Vagina (tissue), 2 donors: ENCODE measurements at places on chromosomes 1 and 21. TPM values are rescaled to one million over a fixed set of nuclear protein-coding genes. Genes with fewer than 3 reads are reported as not detected.

The KRTAP19-5 gene
- total RNA-seq = not detected

The KIF17 gene
- 2.5 TPM for total RNA-seq

The LRRC39 gene
- 1.2 TPM for total RNA-seq

The CFHR3 gene
- total RNA-seq = not detected

The EPHB2 gene
- 3.9 TPM for total RNA-seq

DNA sequence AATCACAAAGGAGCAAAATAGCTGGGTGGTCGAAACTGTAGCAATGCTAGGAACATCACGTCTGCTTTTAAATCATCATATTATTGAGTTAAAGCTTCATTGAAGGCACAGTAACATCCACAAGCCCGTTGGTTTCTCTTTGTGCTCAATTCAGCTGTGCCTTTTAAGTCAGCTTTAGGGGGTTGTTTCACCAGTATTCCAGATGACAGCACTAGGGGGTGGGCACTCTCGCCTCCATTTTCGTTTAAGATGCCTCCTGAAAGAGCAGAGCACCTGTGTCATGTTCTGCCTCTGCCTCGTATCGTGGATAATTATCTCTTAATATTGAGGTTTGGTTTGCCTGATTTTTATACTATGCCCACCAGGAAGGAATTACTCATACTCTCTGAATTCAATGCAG, 139.8 kb upstream of the PTBP2 start:
- no peak for DNase-seq

DNA sequence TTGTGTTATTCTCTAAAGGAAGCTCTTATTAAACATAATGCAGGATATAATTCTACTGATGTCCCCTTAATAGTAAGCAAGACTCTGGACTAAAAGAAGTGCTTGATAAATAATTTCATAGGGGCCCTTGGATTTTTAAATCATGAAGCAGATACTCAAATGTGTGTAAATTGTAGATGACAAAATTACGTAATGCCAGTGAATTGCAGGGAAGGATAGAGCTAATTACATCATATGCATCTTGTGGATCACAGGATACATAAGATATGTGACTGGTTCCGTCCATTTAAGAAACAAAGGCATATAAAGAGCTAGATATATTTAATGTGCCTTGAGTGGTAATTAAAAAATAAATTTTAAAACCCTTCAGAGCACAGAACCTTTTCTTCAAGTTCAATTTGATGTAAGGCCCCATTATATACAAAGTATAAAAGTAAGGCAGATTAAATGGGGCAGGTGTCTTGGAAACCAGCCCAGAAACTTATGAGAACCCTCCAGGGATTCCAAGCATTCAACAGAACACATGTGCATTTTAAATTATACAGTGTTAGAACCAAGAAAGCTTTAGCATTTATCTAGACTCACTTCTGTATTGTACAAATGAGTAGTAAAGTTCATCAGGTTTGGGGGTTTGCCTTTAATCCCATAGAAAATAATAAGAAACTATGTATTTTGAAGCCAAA, 190.4 kb downstream of the NCAM2 start:
- DNase-seq = no peak

DNA sequence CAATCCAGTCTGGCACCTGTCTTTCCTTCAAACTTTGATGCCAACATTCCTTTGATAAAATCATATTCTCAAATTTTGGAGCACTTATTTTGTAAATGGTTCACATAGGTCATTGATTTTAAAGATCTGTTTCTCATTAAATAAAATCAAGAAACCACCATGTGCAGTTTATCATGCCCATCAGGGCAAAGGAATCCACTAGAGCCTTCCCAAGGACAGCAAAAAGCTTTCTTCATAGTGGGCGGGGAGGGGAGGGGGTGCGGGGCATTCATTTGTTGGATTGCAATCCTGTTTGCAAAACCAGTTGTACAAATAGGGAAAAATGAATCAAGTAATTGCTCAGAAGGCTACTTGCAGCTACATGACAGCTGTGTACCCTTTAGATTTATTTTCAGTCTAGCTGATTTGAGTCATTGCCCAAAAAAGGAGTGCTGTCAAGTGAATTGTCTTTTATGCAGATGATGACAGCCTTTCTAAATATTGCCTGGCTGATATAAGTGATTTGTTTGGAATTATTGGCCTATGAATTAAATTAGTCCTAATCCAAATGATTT, 23.0 kb downstream of the LRRC8B start:
- DNase-seq = no peak

DNA sequence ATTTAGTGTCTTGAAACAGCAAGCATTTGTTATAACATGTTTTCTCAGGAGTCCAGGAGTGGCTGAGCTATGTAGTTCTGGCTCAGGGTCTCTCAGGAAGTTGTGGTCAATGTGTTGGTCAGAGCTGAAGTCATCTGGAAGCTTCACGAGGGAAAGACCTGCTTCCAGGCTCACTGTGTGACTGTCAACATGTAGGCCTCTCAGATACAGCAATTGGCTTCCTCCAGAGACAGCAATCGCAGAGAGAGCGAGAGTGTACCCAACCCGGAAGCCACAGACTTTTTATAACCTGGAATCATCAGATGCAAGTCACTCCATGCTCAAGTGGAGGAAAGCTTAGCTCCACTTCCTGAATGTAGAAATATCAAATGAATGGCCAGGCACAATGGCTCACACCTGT, 40.9 kb downstream of the TNFRSF9 start:
- no peak for DNase-seq

DNA sequence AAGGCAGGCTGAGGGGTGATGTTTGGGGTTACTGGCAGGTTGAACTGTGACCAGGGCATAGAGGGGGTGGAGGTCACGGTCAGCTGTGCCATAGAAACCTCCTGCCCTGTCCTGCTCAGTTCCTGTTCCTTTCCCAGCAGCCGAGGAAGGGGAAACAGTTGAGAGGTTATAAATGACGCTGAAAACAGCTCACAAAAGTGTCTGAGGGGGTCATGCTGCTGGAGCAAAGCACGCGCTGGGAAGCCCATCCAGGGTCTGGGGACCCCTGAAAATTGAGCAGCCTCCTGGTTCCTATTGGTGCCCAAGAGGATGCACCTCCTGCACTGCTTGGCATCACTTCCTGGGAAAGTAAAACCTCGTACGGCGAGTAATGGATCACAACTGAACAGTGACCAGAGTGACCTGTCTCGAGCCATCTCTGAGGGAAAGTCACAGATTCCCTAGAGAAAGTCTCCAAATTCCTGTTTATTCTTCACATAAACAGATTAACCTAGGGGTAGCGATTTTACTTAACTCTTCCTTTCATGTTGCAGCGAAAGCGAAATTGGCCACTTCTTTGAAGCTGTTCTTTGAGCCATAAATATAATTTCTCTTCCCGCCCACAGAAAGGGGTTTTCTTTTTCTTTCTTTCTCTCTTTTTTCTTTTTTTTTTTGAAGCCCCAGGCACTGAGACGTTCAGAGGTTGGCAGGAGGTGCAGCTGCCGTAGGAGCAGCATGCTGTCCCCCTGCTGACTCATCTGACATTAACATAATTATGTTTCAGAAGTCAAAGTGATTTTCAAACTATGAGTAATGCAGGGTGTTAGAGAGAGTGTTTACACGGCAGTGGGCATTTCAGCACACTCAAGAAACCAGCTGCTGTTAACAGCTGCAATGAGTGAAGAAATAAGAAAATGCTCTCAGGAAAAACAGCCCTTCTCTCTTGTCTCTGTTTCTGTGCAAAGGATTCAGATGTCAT, 41.8 kb upstream of the ATF3 start:
- no peak for DNase-seq

DNA sequence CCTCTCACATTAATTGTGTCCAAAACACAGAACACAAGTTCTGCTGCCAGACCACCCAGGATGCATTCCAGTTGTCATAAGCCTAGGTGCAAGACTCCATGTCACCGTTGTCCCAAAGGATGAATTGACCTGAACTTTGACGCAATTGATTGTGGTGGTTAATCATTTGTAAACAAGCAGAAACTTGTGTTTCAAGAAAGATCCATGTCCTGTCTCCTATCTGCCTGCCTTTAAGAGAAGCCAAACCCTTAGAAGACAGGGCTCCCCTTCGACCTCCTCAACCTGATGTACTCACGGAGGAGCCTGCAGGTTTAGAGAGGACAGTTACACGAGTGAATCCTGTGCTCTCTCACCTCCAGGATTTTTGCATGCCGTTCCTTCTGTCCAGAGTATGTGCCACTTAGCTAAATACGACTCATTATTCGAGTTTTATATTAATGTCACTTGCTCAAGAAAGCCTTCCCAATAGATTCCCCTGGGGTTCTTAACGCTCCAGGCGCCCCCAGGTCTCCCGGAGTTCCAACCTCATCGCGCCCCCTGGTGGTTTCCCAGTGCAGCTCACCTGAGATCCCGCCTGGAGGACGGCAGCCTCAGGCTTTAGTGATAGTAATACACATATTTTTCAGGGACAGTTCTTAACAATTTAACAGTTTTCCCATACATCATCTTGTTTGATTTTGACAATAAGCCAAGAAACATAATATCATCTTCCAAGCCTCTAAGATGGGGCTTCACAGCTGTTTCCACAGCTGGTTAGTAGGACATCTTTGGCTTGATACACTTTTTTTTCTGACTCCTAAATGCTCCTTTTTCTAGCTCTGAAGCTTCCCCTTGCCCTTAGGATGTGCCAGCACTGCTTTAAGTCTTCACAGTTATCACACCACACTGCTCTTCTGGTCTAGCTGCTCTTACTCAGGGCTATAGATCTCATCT, 2.4 kb upstream of the C8B start:
- no peak for DNase-seq

DNA sequence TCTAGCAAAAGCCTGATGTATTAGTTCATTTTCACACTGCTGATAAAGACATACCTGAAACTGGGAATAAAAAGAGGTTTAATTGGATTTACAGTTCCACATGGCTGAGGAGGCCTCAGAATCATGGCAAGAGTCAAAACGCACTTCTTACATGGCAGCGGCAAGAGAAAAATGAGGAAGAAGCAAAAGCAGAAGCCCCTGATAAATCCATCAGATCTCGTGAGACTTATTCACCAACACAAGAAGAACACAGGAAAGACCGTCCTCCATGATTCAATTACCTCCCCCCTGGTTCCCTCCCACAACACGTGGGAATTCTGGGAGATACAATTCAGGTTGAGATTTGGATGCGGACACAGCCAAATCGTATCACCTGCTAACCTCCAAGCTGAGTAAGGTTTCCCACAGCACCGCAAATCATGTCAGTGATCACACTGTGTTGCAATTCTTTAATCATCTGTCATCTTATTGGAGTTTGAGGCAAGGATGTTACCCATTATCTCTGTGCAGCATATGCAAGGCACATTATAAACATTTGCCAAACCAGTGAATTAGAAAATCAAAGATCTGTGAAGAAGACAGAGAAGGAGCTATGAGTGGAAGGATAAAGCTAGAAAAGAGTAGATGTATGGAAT, 128.5 kb downstream of the ZNF281 start:
- no peak for DNase-seq

DNA sequence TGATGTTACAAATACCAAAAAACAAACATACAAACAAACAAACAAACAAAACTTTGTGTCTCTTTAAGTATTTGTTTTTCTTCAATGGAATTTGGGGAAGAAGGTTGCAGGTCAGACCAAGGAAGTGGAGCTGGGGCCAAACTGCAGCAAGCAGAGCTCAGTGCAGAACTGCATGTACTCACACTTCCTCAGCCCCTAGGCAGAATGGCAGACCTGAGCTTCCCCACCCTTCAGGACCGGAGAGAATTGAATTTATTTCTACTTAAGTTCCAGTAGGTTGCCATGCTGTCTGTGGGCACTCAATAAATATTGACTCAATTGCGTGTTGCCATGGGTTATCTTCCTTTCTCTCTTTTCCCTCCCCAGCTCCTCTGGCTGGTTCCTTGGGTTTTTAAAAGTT, 173.6 kb downstream of the PTGER3 start:
- DNase-seq = no peak

DNA sequence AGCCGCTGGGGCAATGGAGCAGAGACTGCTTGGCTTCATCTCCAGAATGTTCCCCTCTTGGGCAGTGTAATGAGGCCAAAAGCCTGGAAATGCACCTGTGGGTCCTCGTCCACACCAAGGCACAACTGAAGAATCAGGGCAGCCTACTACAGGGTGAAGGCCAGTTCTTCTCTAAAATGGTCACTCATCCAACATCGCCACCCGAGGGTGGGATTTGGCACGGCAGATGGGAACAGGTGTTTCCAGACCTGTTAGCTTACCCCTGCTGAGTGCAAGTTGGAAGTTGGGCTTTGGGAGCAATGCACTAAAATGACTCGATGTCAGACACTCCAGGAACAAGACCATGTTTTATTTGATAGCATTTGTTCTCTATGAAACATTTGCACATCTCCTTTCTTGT, 543.7 kb downstream of the NPHP4 start:
- DNase-seq = no peak

DNA sequence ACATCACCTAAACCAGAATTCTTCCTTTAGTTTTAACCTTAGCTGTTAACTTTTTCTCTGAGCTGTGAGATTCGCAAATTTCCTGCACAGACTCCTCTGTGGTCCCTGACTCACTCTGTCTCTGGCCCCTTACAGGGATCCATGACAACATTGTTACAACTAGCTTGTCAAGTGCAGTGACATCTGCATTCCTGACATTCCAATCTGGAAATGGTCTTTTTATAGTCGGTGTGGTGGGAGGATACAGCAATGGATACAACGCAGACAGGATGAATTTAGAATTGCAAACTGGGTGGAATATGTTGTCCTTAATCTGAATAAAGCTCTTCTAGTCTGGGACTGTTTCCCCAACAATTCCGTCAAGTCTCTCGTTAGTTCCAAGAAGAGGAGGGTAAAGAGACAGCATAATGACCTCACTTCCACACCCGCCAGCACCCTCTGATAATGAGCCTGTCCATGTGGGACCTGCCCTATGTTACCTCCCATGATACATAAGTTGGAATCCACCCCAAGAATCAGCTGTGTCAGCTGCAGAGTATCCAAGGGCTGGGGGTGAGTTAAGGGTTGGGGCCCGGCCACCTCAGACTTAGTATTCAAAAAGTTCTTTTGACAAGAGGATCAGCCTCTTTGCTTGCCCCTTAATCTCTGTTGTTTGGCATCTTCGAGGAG, 49.4 kb downstream of the ILDR2 start:
- no peak for DNase-seq

GRCh38 chr1:206800411-206800810, 28.1 kb upstream of the IL10 start:
- DNase-seq = no peak

DNA sequence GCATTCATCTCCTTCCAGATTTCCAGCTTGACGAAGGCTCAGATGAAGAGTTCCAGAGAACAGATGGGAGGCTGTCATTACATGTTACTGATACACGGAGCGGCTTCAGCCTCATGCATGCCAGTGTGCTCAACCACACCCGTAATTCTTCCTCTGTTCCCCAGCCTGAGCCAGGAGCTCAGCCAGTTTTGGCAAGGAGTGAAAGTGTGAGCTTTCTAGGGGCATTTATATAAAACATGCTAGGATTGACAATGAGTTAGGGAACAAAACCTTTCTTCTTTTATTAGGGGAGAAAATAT, 290.4 kb upstream of the PLXNA2 start:
- DNase-seq = no peak

GRCh38 chr1:72845381-72845780, 563.0 kb upstream of the NEGR1 start:
- DNase-seq = no peak

- DNase-seq = no peak
These were observed 10.7 kb upstream of the MATN1 start for GRCh38 chr1:30734106-30734505.
